Renal cortical epithelial cell (primary cell): ENCODE measurements at places on chromosomes 6 and 20. TPM values are rescaled to one million over a fixed set of nuclear protein-coding genes. Genes with fewer than 3 reads are reported as not detected.

GRCh38 chr20:44406572-44407137, 51.2 kb downstream of the HNF4A start:
- no peak for DNase-seq

DNA sequence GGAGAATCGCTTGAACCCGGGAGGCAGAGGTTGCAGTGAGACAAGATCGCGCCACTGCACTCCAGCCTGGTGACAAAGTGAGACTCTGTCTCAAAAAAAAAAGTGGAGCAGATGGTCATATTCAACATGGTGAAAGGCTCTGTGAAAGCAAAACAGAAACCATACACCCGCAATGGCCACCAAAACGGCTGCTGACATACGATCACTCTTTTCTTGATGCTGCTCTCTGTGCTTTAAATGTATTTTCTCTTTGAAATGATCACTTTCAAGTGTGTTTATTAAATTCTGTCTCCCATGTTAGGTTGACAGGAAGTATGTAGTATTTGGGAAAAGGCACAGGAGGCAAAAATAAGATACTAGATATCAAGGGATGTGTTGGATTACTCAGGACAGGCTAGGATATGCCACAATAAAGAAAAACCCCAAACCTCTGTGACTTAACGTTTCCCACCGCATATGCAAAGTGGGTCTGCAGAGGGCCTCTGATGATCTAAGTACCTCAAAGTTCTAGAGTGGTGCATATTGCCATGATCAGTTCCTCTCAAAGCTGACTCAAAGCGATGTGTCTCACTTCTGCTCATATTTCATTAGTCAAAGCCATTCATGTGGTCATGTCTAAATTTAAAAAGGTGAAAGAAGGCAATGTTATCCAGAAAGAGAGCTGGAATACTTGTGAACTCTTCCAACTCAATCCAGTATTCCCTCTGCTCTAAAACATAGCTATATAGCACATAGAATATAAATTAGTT, 155.1 kb upstream of the SOX4 start:
- no peak for DNase-seq

DNA sequence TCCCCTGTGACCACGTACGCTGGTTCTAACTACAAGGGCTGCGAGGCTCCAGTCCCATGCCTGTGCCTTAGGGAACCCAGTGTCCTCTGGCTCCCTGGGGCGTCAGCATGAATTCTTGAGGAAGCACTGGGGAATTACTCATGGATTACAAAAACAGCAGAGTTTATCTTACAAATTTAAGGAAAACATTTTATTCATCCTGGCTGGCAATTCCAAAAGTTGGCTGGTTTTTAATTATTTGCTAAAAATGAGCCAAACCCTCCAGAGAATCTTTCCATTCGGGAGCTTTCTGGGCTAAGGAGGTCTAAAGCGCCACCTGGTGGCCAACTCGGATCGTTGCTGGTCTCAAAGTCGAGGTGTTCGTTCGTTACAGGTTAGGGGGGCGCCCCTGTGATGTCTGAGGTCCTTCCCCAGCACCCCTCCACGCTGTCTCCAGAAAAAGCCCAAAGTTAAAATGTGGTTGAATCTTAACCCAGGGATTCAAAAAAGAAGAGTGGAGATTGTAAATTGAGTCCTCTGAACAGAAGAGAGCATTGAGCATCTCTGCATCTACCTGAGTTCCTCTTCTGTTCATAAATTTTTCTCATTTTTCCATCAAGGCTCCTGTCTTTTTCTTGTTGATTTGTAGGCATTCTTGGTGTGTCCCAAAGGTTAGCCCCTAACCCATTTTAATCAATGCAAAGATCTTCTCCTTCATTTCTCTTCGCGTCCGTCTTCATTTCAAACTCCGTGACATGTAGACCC, 99.4 kb downstream of the BFSP1 start:
- peak; percentile 15 for DNase-seq

DNA sequence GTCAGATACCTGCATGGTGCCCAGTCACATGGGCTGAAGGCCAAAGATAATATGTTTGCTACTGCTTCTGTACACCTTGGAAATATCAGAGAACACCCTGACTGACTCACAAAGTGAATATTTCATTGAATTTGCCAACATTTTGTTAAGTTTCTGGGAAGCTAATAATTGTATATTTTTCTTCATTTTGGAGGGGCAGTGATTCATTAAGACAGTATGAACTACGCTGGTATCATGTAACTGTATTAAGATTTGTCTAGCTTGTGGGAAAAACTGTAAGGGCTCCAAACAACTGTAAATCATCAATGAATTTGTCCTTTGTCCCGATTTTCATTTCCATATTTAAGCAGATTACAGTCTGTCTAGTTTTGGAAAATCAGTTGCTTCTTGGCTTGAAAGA, 102.3 kb upstream of the CCN2 start:
- no peak for DNase-seq

GRCh38 chr6:145263778-145264211, 471.5 kb downstream of the EPM2A start:
- no peak for DNase-seq

DNA sequence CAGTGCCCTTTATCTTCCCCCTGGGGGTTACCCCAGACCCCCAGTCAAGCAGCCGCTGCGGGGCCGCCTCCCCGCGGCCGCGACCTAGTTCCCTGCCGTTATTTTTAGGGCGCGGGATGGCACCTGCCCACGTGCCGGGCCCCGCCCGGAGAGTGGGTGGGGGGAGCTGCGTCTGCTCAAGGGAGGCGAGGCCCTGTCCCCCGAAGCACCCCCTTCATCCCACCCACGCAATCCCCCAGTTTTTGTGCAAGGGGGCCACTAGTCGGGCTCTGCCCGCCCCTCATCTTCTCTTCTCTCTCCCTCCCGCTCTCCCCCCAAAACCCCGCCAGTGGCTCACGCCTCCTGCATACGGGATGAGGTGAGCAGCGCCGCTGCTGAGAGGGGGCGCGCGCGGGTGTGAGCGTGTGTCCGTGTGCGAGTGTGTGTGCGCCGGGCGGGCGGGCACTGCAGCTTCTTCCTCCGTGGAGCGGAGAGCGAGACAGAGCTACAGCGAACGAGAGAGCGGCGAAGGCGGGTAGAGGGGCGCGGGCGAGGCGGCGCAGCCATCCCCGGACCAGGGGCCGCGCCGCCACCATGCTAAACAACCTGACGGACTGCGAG, at the start of gene SLC12A5:
SLC12A5 (plus strand) TSS at position 444 of the 600 bp plus-strand sequence; CDS start at position 574, 130 bp downstream.
- no peak for DNase-seq

DNA sequence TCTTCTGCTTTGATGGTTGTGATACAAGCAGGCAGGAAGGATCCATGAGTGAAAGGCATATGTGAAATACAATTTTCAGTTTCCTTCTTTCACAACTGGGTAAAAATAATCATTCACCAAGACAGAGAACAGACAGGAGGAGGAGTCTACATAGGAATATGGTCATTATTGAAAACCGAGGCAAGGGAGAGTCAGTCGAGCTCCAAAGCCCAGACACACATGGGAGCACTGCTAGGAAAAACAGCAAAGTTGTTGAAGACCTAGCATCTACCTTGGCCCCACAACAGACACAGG, 260.6 kb downstream of the ERMARD start:
- DNase-seq, result no peak

GRCh38 chr20:20022498-20022897, 5.3 kb downstream of the NAA20 start:
- no peak for DNase-seq

GRCh38 chr20:48815537-48815936, 12.3 kb downstream of the PREX1 start:
- no peak for DNase-seq

Gene PTP4A1
- 106 and 174 TPM in 2 replicates for total RNA-seq

Gene CABLES2
- total RNA-seq, result 2.7 TPM in 1 of 2 replicates, not detected in the other

Gene SMLR1
- not detected in 2 replicates for total RNA-seq

Gene SIRPB2
- total RNA-seq, result not detected in 2 replicates
